Tibial artery (tissue), 4 donors: ENCODE measurements at places on chromosomes 1 and 21.

DNA sequence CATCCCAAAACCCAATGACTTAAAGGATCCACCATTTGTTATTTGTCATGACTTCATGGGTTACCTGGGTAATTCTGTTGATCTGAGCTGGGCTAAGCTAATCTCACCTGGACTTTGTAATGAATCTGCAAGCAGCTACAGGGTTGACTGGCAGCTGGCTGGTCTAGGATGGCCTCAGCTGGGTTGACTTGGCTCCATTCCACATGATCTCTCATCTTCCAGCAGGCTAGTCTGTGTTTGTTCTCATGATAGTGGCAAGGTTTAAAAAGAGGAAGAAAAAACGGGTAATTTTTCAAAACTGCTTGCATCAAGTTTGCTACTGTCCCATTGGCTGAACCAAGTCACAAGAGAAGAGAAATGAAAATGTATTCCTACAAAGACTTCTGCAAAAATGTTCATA, 24.8 kb upstream of the ZMYM4 start:
- H3K4me1 ChIP-seq: no peaks in the 10 kb centered on the region
- no peaks in the 10 kb centered on the region for H3K27me3 ChIP-seq
- no peak overlapping the region for H3K4me3 ChIP-seq
- H3K36me3 ChIP-seq: no peaks in the 10 kb centered on the region

- no peak overlapping the region for H3K27ac ChIP-seq
- no peaks in the 10 kb centered on the region for H3K4me1 ChIP-seq
- H3K27me3 ChIP-seq: no peaks in the 10 kb centered on the region
- no peak for DNase-seq
These were observed 15.5 kb downstream of the SLC45A1 start for GRCh38 chr1:8333246-8333987.

DNA sequence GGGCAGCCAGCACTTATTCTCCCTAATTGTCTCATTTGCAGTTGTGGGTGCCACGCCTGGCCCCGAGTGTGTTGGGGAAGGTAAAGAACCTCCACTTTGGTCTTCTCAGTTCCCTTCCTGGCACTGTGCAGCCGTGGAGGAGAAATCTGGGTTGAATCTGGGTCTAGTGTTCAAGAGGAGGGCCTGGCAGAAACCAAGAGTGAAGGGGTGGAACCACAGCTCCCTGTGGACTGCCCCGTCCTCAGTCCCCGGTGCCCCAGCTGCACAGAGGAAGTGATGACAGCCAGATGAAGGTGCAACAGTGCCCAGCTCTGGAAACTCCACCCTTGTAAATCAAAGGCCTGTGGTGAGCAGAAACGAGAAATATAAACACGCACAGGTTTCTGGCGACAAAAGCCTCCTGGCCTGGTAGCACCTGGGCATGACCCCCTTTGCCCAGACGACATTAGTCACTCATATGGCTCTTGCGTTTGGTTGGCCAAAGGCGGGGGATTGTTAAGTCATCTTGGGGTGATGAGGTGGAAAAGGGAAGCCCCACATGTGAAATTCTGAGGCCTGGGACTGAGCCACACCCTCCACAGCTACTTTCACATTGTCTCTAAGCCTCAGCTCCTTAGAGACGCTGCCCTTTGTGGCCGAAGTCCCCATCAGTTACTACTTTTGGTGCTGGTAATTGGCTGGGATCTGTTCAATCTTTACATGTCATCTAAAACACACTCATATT, 4.2 kb upstream of the ECE1 start:
- peaks cover 94% of the 10 kb centered on the region for H3K4me1 ChIP-seq
- DNase-seq: no peak
- no peaks in the 10 kb centered on the region for H3K27me3 ChIP-seq
- no peaks in the 10 kb centered on the region for H3K36me3 ChIP-seq

- no peak overlapping the region for H3K27ac ChIP-seq
- H3K4me1 ChIP-seq: no peaks in the 10 kb centered on the region
- no peak for DNase-seq
- H3K4me3 ChIP-seq: no peak overlapping the region
These were observed 4.1 kb downstream of the SLX9 start for GRCh38 chr21:44943686-44944550.

DNA sequence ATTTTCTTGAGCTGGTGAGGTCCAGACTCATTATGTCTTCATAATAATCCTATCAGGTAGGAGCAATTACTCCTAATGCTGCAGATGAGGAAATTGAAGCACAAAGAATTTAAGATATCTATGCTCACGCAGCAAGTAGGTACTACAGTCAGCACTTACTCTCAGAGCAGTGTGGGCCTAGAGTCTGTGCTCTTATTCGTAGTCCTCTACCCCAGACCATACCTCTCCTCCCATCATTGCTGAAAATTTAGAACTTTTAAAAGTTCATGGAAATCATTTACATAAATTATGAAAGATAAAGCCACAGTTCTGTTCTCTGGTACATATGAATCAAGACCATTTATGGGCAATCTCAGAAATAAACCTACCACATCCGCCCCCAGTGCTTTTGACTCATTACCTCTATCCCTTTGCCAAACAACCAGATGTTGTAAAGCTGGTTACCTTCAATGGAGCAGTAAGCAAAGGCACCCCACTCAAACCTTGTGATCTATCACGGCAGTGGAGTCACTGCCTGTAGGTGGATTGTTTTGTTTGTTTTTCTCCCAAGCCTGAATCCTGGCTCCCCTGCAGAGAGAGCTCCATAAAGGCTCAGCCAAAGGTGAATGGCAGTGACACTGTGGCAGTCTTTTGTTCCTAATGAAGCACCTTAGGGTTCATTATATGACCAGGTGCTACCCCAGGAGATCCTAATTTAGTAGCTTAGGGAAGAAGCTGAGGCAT, 20.9 kb upstream of the MAN1A2 start:
- no peak overlapping the region for H3K4me3 ChIP-seq
- H3K4me1 ChIP-seq: no peaks in the 10 kb centered on the region
- H3K27me3 ChIP-seq: no peaks in the 10 kb centered on the region
- no peak for DNase-seq
- no peaks in the 10 kb centered on the region for H3K36me3 ChIP-seq

- H3K36me3 ChIP-seq: no peaks in the 10 kb centered on the region
- H3K4me1 ChIP-seq: peaks cover 5% of the 10 kb centered on the region
- DNase-seq: no peak
- H3K27me3 ChIP-seq: no peaks in the 10 kb centered on the region
- H3K27ac ChIP-seq: no peak overlapping the region
These were observed 86.7 kb upstream of the USP24 start for GRCh38 chr1:55301912-55302311.

DNA sequence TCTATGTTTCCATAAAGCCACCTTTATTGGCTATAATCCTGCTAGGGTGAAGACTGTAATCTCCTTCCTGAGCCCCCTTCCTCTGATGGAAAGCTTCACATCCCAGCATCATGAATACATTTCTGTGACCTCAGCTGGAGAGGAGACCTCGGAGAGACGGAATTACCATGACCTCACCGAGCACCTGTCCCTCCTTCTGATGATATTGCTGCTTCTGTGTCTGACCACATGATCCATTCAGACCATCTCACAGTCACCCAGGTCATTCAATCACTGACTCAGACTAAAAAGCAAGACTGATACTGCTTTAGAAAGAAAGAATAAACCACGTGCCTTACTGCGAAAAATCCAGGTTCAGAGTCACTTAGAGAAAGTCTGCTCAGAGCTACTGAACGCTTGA, 8.8 kb downstream of the KCND3 start:
- no peak overlapping the region for H3K4me3 ChIP-seq
- DNase-seq: no peak
- H3K4me1 ChIP-seq: no peaks in the 10 kb centered on the region
- peaks cover 10% of the 10 kb centered on the region for H3K36me3 ChIP-seq
- no peak overlapping the region for H3K27ac ChIP-seq

DNA sequence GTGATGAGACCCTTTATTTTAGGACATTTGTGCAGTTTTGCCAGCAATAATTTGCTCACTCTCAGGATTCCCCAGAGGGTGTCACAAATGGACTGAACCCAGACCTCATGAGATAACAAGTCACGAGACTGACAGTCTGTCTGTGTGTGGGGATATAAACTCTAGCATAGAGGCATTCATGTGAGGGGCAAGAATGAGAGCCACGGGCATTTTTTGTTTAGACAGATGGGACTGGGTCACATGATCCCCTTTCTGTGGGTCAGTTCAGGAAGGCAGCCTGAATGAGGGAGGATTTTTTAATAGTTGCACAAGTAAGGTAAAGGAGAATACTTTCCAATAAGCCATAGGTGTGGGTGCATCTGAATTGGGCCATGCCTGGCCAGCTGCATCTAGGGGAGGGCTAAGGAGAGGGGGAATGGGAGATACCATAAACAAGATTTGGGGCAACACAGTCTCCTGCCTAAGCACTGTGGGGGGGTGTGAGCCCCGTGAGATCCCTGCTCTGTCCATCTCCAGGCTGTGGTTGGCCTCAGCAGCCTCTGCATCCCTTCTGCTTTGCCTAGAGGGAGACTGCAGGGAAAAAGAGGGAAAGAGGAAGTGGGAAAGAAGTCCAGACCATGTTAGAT, 66.6 kb downstream of the NAV1 start:
- H3K36me3 ChIP-seq: no peaks in the 10 kb centered on the region
- no peak overlapping the region for H3K4me3 ChIP-seq
- H3K27ac ChIP-seq: no peak overlapping the region

DNA sequence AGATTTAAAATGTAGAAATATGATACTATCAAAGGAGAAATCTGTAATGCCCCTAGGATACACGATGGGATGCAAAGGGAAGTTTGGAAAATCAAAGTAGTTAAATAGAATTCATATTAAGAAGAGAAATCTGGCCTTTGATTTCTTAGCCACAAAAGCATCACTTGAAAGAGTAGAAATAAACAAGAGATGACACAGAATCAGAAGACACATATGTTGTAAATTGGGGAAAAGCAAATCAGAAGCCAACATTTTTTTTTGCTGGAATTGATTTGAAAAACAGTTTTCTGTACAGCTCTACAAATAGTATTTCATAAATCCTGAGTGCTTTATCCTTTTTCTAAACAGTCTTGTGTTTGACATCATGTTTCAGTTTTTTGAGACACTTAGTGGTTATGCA, 12.4 kb upstream of the TNFSF18 start:
- no peak overlapping the region for H3K4me3 ChIP-seq
- H3K36me3 ChIP-seq: no peaks in the 10 kb centered on the region
- no peak for DNase-seq
- H3K27me3 ChIP-seq: no peaks in the 10 kb centered on the region

GRCh38 chr1:100752791-100753190, 33.2 kb downstream of the VCAM1 start:
- no peaks in the 10 kb centered on the region for H3K36me3 ChIP-seq
- no peak overlapping the region for H3K27ac ChIP-seq
- no peak overlapping the region for H3K4me3 ChIP-seq
- no peak for DNase-seq
- H3K4me1 ChIP-seq: no peaks in the 10 kb centered on the region
- H3K27me3 ChIP-seq: no peaks in the 10 kb centered on the region

- no peak overlapping the region for H3K27ac ChIP-seq
- no peak overlapping the region for H3K4me3 ChIP-seq
- no peak for DNase-seq
- H3K36me3 ChIP-seq: no peaks in the 10 kb centered on the region
- H3K27me3 ChIP-seq: no peaks in the 10 kb centered on the region
These were observed 138.5 kb downstream of the ZZZ3 start for GRCh38 chr1:77543822-77544448.

- no peak for DNase-seq
- no peak overlapping the region for H3K27ac ChIP-seq
- no peaks in the 10 kb centered on the region for H3K36me3 ChIP-seq
- no peaks in the 10 kb centered on the region for H3K4me1 ChIP-seq
- H3K4me3 ChIP-seq: no peak overlapping the region
These were observed 15.8 kb downstream of the OR14I1 start for GRCh38 chr1:248686815-248687214.

DNA sequence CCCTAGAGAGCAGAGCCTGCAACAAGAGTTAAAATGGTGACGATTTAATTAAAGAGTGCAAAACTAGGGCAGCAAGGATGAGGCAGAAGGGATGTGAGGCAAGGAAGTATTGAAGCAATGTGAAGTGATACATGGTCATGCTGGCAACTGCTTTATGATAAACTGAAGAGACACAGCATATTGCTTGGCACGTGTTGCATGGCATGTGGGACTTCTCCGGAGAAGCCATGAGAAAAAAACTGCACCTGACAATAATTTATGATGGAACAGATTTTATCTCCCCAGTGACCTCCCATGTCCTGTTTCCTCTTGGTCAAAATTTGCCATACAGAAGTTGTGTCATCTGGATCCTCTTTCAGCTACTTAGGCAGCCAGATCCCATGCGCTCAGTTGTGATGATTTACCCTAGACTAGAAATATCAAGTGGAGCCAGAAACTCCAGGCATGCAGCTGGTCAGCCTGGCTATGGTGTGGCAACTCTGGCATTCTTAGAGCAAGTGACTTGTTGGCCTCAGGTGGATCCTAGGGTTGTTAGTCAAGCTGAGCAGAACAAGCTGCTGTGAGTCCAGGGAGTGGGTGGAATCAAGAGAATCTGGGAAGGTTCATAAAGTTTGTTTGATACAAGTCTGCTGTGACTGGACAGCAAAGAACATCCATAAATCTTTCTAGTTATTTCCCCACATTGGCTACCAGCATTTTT, 611.4 kb upstream of the USP24 start:
- H3K4me3 ChIP-seq: no peak overlapping the region
- H3K27me3 ChIP-seq: no peaks in the 10 kb centered on the region
- no peaks in the 10 kb centered on the region for H3K36me3 ChIP-seq

GRCh38 chr1:23825762-23826522, 713 bp upstream of the HMGCL start:
- DNase-seq: no peak
- H3K27ac ChIP-seq: peak overlapping the region; percentile 93
- peaks cover 10% of the 10 kb centered on the region for H3K4me1 ChIP-seq
- no peaks in the 10 kb centered on the region for H3K27me3 ChIP-seq
- no peaks in the 10 kb centered on the region for H3K36me3 ChIP-seq

GRCh38 chr1:234478481-234479309, at the start of gene TARBP1:
TSS of gene TARBP1 (minus strand) at chr1:234479179. CDS start at chr1:234479103, 76 bp downstream.
- peak; percentile 33 for DNase-seq
- no peaks in the 10 kb centered on the region for H3K27me3 ChIP-seq

GRCh38 chr1:41486371-41487125, 2.1 kb upstream of the EDN2 start:
- no peak overlapping the region for H3K27ac ChIP-seq
- no peaks in the 10 kb centered on the region for H3K27me3 ChIP-seq
- H3K4me3 ChIP-seq: no peak overlapping the region
- no peak for DNase-seq

GRCh38 chr1:30320581-30320890, 402.8 kb downstream of the MATN1 start:
- no peaks in the 10 kb centered on the region for H3K4me1 ChIP-seq
- no peaks in the 10 kb centered on the region for H3K36me3 ChIP-seq
- H3K4me3 ChIP-seq: no peak overlapping the region
- no peak for DNase-seq

DNA sequence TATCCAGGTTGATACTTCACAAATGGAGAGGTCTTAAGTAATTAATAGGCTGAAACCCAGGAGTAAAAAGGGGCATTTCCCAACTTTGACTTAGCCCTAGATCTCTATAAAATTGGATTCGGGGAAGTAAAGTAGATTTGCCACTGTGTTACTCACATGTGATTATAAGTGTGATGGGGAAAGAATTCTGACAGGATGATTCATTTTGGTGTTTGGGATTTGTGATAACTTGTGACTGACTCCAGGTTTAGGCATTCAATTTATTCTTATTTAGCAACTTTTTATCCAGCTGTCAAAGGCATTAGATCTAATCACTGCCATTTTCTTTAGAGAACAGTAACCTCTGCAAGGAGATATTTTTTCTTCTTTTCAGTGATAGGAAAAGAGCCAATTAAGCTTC, 175.5 kb downstream of the ASTN1 start:
- H3K4me1 ChIP-seq: no peaks in the 10 kb centered on the region
- no peak overlapping the region for H3K4me3 ChIP-seq
- no peak overlapping the region for H3K27ac ChIP-seq
- H3K27me3 ChIP-seq: no peaks in the 10 kb centered on the region
- no peaks in the 10 kb centered on the region for H3K36me3 ChIP-seq
- DNase-seq: no peak
